T-cell (primary cell): ENCODE measurements at places on chromosomes 7 and 10.
A peak's percentile ranks its signal among the peaks of the same experiment; 100 is the strongest.

DNA sequence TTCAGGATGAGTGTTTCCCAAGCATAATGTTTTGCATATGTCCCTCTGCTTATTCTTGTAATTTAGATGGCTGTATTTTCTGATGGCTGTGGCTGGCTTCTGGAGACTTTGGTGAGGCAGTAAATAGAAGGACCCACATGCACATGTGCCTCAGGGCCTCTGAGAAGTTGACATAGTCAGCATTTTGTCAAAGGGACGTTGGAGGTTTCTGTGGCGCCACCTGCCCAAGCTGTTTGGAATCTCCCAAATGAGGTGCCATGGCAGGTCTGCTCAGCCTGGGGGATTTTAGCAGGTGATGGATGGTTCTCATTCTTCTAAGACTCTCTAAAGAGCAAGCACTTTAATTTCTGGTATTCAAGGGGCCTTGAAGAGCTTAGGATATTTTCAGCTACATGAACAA is 29.8 kb downstream of the C10orf120 start:
- no peak for DNase-seq

- no peak for DNase-seq
These were observed 66.9 kb downstream of the SEMA3C start for GRCh38 chr7:80851896-80852476.

- no peak for DNase-seq
These were observed 1358.9 kb upstream of the LRRTM3 start for GRCh38 chr10:65566906-65567305.

DNA sequence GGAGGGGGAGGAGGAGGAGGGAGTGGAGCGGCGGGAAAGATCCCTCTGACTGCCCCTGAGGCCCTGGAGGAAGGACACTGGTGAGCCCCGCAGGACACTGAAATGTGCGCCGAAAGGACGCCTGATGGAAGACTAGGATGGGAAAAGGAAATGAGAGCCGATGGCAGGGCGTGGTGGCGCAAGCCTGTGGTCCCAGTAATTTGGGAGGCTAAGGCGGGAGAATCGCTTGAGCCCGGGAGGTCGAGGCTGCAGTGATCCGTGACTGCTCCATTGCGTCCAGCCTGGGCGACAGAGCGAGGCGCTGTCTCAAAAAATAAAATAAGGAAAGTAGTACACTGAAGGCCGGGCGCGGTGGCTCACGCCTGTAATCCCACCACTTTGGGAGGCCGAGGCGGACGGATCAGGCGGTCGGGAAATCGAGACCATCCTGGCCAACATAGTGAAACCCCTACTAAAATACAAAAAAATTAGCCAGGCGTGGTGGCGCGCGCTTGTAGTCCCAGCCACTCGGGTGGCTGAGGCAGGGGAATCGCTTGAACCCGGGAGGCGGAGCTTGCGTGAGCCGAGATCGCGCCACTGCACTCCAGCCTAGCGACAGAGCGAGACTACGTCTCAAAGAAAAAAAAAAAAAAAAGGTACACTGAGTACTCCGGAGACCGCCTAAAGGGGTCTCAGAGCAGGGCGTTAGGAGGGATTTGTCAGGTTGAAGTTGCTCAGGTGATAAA is 561 bp upstream of the HNRNPF start:
- DNase-seq: peak; percentile 74

- no peak for DNase-seq
These were observed 45.5 kb upstream of the RNF148 start for GRCh38 chr7:122748195-122748594.

- no peak for DNase-seq
These were observed 429.9 kb upstream of the SEMA3A start for GRCh38 chr7:84624527-84624926.

- no peak for DNase-seq
These were observed 50.8 kb downstream of the SUFU start for GRCh38 chr10:102554531-102554930.

DNA sequence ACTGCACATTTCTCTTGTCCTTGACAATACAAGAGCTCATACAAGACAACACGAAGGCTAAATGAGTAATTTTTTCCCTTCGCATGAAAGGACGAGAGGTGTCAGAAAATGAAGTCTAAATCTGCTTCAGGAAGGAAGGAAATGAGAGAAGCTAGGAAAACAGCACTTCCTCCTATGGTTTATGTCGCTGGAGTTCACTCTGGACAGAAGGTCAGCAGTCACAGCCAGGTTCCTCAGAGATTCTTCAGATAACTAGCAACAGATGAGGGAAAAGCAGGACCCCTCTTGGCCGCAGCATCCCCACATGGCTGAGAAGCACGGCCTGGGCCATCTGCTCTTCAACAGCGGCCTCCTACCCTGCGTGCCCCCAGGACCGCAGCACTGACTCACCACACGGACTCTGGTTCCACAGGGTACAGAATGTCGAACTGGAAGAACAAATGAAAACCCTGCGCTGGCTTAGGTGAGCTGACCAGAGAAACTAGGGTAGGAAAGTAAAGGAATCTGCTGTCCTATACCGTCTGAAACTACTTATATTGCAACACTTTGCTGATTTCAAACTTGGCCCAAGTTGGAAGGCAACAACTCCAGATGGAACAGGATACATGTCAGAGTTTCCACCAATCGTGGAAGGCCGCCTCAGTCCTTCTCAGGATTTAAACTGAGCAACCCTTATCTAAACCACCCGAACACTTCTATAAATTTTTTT is 26.3 kb downstream of the DNMBP start:
- DNase-seq: no peak

GRCh38 chr7:68840991-68841390 is 757.3 kb upstream of the AUTS2 start:
- no peak for DNase-seq

- DNase-seq: no peak
These were observed 18.7 kb downstream of the LCOR start for GRCh38 chr10:96850825-96851224.

- DNase-seq: peak; percentile 58
These were observed 930 bp downstream of the GIMAP6 start for GRCh38 chr7:150631084-150631826.

DNA sequence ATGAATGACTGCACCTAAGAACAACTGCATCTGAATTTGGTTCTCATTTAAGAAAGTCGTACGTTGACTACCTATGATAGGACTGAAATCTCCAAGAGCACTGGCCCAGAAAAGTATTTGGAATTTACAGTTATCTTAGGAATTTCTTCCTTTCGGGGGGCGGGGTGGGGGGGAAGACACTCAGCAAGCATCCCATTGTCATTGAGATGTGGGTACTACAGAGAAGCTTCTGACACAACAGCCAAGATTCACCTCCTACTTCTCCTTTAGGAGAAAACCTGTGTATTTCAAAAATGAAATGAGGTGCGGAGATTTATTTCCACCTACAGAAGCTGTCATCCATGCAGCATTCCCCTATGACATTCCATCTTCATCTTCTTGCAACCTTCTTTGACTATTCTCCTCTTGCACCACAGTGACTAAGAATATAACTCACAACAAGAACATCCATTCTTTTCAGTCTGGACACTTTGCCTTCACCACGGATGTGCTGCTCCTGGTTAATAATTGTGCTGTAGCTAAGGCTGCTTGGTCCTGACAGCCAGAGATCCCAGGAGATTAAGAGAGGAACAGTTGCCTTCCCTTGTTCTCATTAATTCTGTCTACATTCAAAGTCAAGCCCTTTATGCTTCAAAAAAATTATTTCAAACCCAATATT is 98.4 kb upstream of the FRMD4A start:
- DNase-seq: no peak
